ENCODE measurements at places on chromosomes 2 and 18.
A peak's percentile ranks its signal among the peaks of the same experiment; 100 is the strongest.

DNA sequence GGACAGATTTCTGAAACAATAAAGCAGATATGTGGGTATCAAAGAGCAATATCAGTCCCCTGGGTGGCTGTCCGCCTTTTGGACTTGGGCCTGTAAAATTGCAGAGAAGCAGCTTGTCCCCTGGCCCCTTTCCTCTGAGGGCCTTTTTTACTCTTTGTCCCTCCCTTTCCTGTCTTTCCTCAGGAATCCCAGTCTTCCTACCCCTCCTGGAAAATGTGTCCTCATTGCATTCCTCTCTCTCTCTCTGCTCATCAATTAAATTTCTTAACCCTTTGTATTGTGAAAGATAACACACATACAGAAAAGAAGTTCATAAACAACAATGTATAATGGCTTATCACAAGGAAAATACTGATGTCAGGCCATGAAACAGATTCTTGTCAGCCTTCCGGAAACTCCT, 3.0 kb upstream of the GRB14 start:
- no peak for DNase-seq

DNA sequence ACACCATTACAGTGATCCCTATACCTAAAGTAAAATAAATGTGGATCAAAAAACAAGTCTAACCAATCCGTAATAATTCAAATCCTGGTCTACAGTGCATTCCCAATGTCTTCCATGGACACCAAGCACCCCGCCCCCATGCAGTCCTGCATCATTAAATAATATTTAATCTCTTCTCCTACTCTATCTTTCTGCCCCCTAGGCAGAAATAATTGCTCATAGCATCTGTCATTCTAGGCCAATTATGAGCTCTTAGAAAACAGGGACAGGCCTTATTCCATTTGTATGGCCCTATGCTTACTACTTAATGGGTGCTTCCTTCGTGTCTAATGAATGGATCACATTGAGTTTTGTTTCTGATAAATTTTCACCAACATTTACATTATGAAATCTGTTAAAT, 66.4 kb downstream of the PAX3 start:
- no peak for DNase-seq

GRCh38 chr2:101310090-101310833, 1.8 kb upstream of the RNF149 start:
- no peak for DNase-seq

DNA sequence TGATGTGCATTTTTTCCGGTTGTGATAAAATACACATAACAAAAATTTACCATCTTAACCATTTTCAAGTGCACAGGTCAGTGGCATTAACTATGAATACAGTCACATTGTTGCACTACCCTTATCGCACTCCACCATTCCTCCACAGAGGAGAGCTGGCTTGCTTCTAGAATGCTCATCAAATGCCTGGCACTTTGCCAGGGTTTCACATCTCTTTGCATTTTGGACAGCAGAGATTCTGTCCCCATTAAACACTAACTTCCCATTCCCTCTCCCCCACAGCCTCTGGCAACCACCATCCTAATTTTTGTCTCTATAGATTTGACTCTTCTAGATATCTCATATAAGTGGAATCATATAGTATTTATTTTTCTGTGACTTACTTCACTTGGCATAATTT, 165.0 kb downstream of the ASB1 start:
- no peak for DNase-seq

DNA sequence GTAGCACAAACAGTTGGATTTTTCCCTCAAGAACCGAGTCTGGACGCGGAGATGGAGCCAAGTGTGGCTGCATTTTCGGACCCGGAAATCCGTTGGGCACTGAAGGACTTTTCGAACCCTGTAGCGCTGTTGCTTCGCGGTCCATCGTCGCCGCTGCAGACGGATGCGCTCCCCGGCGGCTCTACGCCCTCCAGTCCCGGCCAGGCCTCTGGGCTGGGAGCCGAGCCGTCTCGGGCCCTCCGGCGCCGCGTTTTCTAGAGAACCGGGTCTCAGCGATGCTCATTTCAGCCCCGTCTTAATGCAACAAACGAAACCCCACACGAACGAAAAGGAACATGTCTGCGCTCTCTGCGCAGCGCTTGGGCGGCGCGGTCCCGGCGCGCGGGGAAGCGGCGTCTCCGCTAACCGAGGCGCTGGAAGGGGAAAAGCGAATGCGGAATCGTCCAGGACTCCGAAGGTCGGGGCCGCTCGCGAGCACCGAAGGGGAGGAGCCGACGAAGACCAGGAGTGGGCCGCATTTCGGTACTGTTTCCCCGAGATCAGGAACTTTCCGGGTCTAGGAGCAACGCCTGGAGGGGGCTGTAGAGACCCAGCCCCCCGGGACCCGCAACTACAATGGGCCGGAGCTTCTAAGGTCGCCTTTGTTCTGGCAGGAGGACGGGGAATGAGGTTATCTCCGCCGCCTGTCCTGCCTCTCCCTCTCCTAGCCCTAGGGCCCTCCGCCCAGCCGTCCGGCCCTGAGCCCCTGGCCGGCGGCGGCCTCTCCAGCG, 3.2 kb downstream of the EMX1 start:
- DNase-seq: no peak

DNA sequence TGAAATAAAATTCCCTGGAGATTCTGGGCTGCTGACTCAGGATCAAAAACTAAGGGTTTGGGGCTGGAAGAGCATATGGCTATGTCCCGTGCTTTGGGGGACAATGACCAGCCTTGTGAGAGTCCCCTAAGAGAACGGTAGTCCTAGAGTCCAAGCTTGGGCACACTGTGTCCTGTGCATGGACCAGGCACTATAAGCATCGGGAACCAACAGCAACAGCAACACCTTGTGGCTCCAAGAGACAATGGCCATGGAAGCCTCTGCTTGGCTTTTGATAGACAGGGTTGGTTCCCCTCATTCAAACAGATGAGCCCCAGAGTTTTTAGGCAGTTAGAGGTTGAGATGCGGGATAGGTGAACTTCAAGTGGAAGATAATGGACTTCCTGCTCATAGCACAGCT, 294.4 kb upstream of the CHAC2 start:
- DNase-seq: no peak

DNA sequence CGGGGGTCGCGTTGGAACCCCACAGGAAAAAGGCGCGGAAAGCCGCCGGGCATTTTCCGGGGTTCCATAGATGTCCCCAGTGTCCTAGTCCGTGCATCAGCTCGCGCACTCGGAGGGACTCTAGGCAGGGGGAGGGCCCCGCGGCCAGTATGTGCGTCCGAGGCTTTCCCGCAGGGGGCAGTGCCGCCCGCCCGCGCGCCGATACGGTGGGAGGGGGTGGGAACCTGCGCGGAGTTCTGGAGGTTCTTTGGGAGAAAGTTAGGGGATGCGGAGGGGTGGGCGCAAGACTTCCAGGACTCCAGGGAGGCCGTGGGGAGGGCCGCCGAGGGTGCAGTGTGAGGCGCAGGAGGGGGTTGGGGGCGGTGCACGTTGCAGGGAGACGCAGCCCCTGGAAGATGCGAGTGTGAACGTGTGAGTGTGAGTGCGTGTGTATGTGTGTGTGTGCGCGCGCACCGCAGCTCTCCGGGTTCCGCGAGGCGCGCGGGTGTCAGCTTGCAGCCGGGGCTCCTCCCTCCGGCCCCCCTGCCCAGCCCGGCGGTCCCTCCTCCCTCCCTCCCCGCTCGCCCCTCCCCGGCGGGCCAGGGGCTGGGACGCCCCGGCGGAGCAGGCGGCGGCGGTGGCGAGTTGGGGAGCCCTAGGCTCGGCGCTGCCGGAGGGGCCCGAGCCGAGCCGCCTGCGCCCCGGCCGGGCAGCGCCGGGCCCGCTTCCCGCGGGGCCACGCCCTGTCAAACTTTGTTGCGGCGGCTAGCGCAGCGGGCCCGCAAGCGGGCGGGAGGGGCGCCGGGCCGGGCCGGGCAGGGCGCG, at the start of gene TCF7L1:
Gene TCF7L1 (plus strand): TSS at position 559 of the 804 bp plus-strand sequence. CDS start 293 bp downstream, outside the sequence.
- DNase-seq: no peak

GRCh38 chr2:73984203-73984921, at the start of gene TET3:
TET3 (plus strand) TSS chr2:73984910; CDS start chr2:73986404, 1,494 bp downstream.
- no peak for DNase-seq

GRCh38 chr2:32718752-32719151, 90.9 kb downstream of the TTC27 start:
- DNase-seq: no peak

DNA sequence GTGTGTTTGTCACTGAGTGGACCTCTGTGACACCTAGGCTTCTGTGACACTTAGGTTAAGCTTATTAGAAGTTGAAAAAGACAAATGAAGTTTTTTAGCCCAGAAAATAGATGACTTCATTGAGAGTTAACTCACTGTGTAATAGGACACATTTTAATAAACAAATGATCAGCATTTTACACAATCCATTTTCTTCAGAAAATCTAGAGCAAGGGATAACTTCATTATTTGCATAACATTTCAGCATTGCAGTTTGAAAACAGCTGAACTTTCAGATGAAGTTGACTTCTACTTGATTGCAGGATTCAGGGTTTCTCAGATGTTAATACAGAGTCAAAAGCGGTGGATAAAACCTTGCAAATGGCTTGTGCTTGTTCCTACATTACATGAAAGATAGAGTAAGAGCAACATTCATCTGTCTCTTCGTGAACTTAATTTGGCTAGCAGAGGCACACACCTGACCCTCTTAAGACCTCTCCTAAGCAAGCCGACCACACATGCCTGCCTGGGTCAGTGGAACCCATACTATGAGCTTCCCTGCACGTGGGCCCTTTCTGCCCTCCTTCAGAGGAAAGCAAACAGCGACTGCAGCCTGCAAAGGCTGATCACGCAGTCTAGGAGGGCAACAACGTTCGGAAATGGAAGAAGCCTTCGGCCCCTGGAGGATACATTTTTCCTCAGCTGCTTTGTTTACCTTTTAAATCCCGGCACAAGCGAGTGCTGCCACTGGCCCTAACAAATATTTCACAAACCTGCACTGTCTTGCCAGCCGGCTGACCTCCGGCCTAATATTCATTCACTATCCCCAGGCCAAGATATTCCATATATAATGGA, 16.6 kb downstream of the ITGB1BP1 start:
- DNase-seq: no peak

DNA sequence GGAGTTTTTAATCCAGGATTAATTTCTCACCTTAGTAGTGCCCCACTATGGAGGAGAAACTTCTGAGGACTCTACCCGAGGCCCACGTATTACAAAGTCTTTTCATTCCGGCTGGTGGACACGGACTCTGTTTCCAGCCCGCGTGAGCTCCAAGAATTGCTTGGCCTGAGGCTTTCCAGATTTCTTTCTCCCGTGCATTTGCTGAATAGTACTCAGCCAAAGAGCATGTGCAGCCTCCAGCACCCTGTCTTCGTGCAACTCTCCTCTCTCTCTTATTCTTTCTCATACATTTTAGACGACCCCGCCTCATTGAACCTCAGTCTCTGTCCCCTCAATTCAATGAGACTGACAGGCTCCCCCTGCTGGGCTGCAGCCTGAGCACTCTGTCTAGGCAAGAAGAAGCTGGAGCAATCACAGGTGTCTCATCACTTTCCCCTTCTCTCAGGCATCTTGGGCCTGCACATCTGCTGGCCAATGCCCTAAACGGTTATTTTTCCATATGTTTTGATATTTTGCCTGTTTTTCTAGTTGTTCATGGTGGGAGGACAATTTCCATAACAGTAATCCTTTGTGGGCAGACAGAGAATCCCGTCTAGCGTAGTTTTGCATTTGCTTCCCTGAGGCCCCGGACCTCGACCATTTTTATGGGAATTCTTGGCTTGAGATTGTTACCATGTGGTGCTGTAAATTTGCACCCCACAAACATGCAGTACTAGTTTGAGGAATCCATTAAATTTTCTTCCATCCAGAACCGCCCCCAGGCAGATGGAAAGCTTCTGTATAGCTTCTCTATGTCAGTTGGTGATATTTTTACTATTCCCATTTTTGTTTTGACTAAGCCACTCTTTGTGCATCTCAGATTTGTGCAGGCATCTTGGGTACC, 50.1 kb upstream of the LPIN2 start:
- peak; percentile 59 for DNase-seq

- no peak for DNase-seq
Measured at GRCh38 chr18:1103537-1103936, 198.9 kb downstream of the ADCYAP1 start.

DNA sequence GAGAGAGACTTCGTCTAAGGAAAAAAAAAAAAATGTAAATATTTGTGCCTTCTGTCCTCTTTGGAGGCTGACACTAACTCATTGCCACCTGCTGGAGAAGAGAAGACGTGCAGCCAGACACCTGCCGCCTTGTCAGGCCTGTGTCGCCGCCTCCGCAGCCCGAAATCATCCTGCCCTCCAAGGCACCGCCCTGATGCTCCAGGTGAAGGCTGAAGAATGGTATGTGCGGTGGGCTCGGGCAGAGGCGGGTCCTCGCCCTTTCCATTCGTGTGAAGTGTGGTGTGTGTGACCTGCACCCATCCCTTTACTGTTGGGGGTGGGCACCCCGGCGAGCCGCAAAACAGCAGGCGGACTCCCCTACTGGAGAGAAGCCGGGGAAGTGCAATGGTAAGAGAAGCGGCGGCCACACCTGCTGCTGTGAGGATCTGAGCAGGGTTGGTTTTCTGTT, 60.4 kb downstream of the FAM161A start:
- no peak for DNase-seq

DNA sequence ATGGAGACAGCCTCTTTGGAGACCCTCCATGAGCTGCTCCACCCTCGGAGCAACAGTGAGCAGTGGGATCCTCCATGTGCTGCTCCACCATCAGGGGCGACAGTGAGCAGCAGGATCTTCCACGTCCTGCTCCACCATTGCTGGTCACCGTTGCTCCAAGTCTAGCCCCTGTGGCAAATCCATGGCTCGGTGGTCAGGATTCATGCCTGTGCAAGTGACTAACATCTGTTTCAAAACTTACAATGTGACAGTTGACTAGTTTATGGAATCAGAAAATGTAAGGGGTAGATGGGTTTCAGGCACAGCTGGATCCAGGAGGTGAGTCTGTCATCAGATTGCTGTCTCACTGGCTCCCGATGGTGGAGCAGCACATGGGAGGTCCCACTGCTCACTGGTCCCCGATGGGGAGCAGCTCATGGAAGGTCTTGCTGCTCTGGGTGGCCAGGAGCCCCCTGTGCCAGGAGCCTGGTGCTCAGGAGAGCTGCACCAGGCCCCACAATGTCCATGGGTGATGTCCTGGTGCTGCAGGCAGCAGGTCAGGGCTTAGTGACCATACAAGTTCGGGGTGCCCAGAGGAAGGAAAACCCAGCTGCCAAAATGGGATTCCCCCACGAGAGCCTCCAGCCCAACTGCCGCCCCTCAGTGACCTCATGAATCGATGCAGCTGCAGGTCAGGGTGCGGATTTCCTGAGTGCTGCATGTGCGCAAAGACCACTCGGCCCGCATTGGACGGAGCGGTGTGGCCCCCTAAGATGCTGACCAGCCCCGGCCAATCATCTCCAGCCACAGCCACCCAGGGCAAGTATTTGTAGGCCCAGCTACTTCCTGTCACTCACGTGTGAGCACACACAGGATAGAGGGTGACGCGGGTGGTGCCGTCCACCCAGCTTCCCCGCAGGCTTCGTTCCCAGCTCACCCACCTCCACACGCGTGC, 116.5 kb upstream of the OTOS start:
- DNase-seq: no peak

- no peak for DNase-seq
Measured at GRCh38 chr18:50842846-50843245, 23.0 kb upstream of the MRO start.

GRCh38 chr18:73511771-73512503, 635.7 kb downstream of the FBXO15 start:
- DNase-seq: no peak
